ENCODE measurements at places on chromosomes 4 and X. TPM values are rescaled to one million over a fixed set of nuclear protein-coding genes. Genes with fewer than 3 reads are reported as not detected.

DNA sequence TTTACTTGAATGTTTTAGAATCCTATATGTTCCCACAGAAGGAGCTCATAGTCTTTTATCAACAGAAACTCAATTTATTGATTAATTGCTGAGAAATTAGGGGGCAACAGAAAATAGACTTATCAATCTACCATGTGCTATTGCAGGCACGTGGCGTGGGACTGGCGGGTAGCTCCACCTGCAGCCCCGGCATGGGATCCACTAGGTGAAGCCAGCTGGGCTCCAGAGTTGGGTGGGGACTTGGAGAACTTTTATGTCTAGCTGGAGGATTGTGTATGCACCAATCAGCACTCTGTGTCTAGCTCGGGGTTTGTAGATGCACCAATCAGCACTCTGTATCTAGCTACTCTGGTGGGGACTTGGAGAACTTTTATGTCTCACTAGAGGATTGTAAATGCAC is 3.3 kb upstream of the OCIAD1 start:
- DNase-seq, result no peak

- peak; percentile 51 for DNase-seq
These were observed 60.2 kb upstream of the PGAM4 start for GRCh38 chrX:78029663-78030062.

DNA sequence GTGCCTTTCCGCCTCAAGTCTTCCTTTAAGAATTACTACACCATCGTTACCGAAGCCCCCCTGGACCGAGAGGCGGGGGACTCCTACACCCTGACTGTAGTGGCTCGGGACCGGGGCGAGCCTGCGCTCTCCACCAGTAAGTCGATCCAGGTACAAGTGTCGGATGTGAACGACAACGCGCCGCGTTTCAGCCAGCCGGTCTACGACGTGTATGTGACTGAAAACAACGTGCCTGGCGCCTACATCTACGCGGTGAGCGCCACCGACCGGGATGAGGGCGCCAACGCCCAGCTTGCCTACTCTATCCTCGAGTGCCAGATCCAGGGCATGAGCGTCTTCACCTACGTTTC is 2.2 kb downstream of the PCDH10 start:
- no peak for DNase-seq

GRCh38 chrX:118550792-118551191 is 55.2 kb downstream of the DOCK11 start:
- DNase-seq, result no peak

- DNase-seq, result peak; percentile 70
These were observed 9.1 kb downstream of the HTRA3 start for GRCh38 chr4:8278421-8279287.

GRCh38 chrX:87663421-87663820 is 145.8 kb downstream of the KLHL4 start:
- peak; percentile 34 for DNase-seq

- DNase-seq, result peak; percentile 28
These were observed 37.0 kb downstream of the HTRA3 start for GRCh38 chr4:8306511-8307021.

DNA sequence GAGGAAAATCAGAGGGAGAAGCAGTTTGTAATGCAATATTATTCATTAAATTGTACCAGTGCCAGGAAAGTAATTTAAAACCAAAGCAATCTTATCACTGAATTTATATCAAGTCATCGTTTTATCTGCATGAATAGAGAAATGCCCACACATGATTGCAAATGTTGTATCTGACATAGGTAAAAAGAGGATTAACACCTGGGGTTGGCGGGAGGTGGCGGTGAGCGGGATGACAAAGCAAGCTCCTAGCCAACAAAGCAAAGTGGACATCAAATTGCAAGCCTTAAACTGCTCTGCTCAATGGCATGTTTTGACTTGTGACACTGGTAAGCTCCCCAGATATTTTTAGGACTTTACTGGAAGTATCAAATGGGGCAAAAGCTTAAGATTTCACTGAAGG is 16.4 kb downstream of the HPGD start:
- DNase-seq, result no peak

- no peak for DNase-seq
These were observed 555.2 kb upstream of the PCDH10 start for GRCh38 chr4:132593717-132594400.

GRCh38 chrX:39289827-39290226 is 488.6 kb downstream of the MID1IP1 start:
- DNase-seq, result no peak

DNA sequence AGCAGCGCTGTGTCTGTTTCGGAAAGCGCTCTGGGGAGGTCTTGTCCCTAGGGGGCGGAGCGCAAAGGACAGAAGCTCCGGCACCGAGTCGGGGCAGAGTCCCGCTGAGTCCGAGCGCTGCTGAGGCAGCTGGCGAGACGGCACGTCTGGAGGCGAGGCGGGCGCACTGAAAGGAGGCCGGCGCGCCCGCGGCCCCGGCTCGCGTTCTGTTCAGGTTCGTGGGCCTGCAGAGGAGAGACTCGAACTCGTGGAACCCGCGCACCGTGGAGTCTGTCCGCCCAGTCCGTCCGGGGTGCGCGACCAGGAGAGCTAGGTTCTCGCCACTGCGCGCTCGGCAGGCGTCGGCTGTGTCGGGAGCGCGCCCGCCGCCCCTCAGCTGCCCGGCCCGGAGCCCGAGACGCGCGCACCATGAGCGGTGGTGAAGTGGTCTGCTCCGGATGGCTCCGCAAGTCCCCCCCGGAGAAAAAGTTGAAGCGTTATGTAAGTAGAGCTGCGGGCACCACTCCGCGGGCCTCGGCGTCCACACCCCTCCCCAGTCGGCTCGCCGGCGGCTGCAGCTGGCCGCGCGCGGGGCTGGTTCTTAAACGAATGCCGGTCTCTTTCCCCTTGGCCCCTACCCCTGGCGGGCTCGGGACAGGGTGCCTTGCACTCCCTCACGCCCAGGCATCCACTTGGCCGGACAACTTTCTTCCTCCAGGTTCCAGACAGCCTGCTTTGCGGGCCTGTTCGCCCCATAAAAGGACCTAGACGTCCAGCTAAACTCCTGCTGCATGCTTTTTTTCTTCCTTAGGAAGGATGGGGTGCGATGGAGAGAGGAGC is at the start of gene GAB1:
Gene GAB1, plus strand, starts transcription at position 96 of the 819 bp plus-strand sequence. Its CDS starts 313 bp downstream, at position 409.
- peak; percentile 88 for DNase-seq

DNA sequence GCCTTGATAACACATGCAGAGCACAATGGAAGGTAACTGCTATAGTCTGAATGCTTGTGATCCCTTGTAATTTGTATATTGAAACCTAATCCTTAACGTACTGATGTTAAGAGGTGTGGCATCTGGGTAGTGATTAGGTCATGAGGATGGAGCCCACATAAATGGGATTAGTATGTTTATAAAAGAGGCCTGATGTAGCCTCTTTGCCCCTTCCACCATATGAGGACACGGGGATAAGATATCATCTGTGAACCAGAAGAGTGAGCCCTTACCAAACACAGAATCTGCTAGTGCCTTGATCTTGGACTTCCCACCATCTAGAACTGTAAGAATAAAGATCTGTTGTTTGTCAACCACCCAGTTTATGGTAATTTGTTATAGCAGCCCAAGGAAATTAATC is 1074.2 kb upstream of the INTU start:
- DNase-seq, result no peak

DNA sequence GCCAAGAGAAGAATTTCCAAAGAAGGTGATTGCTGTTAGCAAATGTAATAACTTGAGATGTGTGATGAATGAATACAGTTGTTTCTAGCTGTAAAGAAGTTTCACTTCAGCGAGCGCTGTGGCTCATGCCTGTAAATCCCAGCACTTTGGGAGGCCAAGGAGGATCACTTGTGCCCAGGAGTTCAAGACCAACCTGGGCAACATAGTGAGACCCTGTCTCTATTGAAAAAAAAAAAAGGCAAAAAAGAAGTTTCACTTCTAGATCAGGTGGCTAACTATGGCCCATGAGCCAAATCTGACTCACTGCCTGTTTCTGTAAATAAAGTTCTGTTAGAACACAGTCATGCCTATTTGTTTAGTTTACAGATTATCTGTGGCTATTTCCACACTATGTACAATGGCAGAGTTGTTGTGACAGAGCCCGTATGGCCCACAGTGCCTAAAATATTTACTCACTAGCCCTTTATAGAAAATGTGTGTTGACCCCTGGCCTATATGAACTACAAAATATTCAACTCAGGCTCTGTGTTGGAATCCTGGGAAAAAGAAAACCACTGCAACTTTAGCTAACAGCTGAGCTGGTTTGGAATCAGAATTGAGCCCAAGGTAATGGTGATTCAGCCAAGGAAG is 54.1 kb upstream of the PRPS1 start:
- DNase-seq, result no peak

- DNase-seq, result no peak
These were observed 11.4 kb downstream of the MCUB start for GRCh38 chr4:109571494-109571893.

DNA sequence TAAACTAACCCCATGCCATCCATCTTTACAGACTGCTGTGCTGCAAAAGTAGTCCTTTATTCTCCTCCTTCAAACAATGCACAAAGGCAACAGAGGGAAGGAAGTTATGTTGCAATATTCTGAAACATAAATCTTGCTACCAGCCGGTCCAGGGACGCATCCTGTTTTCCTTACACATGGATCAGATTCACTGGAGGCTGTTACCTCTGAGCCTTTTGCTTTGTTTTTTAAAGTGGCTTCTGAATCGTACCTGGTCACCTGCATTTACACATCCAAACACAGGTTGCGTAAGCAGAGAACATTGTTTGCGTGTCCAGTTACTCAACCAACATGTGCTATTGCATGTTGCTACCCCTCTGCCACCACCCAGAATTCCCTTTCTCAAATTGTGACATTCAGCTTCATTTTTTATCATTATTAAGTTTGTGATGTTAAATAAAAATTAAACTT is 8.8 kb downstream of the PPARGC1A start:
- DNase-seq, result peak; percentile 1

- no peak for DNase-seq
These were observed 52.1 kb upstream of the TEX13D start for GRCh38 chrX:124280294-124280902.

- DNase-seq, result no peak
These were observed 3.3 kb downstream of the SH3TC1 start for GRCh38 chr4:8202108-8203051.

- DNase-seq, result peak; percentile 88
These were observed 55.3 kb downstream of the SOD3 start for GRCh38 chr4:24850674-24851073.

- no peak for DNase-seq
These were observed 88.7 kb upstream of the PGRMC2 start for GRCh38 chr4:128376303-128376702.

DNA sequence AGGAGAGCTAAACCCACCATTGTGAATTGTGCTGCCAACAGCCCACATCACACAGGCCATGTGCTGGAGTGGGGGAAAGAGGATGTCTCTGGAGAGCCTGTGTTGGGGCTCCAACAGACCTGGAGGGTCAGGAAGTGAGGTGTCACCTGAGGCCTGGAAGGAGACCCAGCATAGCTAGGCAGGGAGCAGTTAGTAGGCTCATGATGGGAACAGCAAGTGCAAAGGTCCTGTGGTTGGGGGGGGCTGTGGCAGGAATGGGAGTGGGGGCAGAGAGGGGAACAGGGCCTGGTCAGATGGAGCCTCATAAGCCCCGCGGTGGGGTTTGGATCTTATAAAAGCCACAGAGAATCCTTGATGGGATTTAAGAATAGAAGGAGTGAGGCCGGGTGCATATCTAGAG is 35.9 kb upstream of the GPR78 start:
- DNase-seq, result no peak

DNA sequence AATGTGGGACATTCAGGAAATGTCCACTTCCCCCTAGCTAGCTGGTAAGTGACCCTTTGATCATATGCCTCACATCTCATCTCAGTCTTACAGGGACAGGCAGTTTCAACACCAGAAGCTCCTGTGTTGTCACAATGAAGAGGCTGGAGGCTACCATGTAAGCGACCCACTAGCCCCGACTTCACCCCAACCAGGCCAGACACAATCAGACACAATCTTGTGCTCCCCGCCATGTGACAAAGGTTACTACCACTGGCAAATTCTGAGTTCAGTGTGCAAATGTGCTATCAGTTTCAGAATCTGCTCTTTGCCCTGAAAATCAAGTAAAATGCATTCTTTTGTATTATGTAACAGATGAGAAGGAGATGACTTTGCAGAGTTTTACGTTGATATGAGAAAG is 56.9 kb upstream of the STS start:
- peak; percentile 47 for DNase-seq

DNA sequence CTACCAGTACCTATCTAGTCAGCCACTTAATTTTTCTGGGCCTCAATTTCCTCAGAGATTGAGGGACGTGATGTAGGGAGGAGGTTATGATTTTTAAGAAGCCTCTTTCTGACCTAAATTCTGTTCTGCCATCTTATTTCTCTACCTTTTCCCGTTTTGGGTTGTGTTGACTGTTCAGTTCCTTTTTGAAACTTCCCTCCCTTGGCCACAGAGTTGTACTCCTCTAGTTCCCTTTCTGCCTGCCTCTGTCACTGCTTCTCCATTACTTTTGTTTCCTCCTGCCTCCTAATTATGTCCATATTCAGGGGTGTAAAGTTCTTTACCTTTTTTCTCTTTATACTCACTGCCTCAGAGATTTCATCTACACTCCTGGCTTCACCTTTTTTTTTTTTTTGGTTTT is 25.4 kb downstream of the CLCN5 start:
- DNase-seq, result no peak

- DNase-seq, result peak; percentile 63
These were observed 19.2 kb downstream of the PNMA6E start for GRCh38 chrX:153381684-153382532.

GRCh38 chr4:1693131-1693896 is 9.2 kb upstream of the FAM53A start:
- DNase-seq, result peak; percentile 90

- DNase-seq, result no peak
These were observed 860.0 kb upstream of the POU3F4 start for GRCh38 chrX:82648062-82648461.

PRR32 gene
- not detected for total RNA-seq

DGKQ gene
- total RNA-seq, result 11.1 TPM

GAGE12J gene
- total RNA-seq, result not detected

LPAR4 gene
- under 0.01 TPM for total RNA-seq

NSG1 gene
- not detected for total RNA-seq

NUDT10 gene
- not detected for total RNA-seq

VEGFD gene
- total RNA-seq, result 0.20 TPM

GAB3 gene
- 6.5 TPM for total RNA-seq

FRG1 gene
- total RNA-seq, result 21.8 TPM

All from lung microvascular endothelial cell (primary cell).